Activated CD4-positive, alpha-beta T cell treated with anti-CD3 and anti-CD28 coated beads for 48 hours (primary cell): ENCODE measurements at places on chromosomes 1 and 21.

GRCh38 chr1:230215529-230215928 is 148.5 kb downstream of the GALNT2 start:
- DNase-seq = no peak

DNA sequence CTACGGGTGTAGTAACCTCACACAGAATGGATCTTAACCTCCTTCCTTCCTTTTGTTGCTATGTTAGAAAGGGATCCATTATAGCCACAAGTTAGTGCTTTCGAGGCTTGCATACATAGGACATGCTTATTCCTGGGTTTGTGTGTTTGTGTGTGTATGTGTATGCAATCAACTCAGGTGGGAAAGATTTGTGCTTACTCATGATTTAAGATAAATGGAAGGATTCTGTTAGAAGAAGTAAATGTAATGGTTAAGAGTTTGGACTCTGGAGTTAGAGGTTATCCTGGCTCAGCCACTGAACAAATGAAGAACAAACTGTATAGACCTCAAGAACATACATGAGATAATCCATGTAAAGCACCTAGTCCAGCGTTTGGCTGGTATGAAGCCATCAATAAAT is 28.8 kb downstream of the BTG3 start:
- no peak for DNase-seq

DNA sequence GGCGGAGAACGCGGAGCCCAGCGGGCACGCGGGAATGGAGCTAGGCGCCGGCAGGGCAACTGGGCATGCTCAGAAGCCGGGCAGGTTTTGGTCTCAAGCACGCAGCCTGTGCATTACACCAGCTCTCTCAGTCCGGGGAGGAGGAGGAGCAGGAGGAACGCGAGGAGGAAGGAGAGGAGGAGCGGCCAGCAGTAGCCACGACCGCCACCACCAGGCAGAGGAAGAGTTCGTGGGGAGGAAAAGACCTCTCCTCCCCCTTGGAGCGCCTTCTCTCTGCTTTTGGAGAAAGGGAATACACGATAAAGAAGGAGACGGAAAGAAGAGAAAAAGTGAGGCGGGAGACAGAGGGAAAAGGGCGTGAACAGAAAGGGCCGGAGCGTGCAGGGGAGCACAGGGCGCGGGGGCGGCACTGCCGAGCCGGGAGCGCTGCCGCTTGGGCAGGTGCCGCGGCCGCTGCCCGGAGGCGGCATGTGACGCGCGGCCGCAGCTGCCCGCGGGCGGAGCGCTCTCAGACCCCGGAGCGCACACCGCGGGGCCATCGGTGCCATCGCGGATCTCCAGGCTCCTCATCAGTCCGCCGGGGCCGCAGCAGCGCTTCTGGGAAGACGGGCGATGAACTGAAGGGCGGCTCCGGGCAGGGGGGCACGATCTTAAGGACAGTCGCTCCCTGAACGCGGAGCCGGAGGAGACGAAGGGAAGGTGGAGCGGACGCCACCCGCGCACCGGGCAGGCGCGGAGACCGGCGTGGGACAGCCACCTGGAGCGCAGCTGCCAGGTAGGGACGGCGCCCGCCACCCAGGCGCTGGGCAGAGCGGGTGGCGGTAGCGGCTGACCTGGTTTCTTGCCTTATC is at the start of gene CHRM3:
CHRM3 (plus strand) TSS at position 116 of the 851 bp plus-strand sequence. CDS start 520,884 bp downstream, outside the sequence.
- DNase-seq = peak; percentile 49

GRCh38 chr1:5430136-5430535 is 562.1 kb downstream of the NPHP4 start:
- DNase-seq = no peak

- DNase-seq = peak; percentile 29
Measured at GRCh38 chr1:47449822-47450552, 12.1 kb downstream of the FOXD2 start.

DNA sequence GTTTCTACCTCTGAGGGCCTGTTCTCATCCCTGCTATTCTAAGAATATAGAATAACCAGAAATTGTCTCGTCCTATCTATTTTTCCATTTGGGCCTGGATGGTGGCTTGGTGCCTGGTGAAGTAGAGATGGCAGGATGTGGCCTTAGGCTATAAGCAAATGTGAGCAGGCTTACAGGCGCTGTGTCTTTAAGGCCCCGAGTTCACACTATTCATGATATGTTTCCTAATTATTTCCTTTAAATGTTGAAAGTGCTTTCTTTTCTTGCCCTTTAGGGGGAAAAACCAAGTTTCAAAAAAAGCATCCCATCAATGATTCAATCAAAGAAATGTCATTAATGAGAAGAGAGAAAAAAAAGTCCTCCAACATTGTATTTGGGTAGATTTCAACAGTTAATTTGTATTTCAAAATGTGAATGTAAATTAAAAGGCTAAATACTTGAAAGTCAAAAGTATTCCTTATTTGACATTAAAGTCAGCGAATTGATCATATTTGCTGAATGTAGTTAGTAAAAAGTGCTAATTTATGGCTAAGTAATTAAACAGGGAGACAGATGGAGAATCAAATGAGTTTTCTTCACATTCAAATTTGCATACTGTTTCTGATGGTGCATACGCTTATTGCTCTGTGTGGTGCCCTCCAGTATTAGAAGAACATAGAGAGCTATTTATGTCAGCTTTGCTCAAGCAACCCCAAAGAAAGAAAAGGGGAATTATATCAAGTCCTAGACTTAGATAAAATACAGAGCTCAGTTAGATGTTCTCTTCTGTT is 34.0 kb upstream of the HUNK start:
- no peak for DNase-seq

GRCh38 chr1:60563777-60564535 is 490.4 kb upstream of the C1orf87 start:
- no peak for DNase-seq

GRCh38 chr21:32658524-32658923 is 46.3 kb upstream of the CFAP298 start:
- DNase-seq = no peak

DNA sequence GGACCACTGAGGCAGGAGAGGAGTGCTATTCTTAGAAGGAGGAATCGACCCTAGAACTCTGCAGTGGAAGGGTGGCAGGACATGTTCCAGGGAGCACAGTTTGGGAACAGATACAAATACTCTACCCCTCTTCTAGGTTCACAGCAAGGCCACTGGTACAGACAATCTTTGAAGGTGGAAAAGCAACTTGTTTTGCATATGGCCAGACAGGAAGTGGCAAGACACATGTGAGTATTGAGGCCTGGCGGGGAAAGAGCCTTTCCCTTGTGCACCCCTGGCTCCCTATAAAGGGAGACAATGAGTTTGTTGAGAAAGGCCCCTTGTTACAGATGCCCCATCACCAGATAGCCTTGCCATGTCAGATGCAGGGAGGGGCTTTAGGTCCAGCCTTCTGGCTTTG is 17.8 kb downstream of the KIF2C start:
- no peak for DNase-seq

- DNase-seq = peak; percentile 29
Measured at GRCh38 chr1:116847688-116848531, 61.8 kb upstream of the PTGFRN start.

DNA sequence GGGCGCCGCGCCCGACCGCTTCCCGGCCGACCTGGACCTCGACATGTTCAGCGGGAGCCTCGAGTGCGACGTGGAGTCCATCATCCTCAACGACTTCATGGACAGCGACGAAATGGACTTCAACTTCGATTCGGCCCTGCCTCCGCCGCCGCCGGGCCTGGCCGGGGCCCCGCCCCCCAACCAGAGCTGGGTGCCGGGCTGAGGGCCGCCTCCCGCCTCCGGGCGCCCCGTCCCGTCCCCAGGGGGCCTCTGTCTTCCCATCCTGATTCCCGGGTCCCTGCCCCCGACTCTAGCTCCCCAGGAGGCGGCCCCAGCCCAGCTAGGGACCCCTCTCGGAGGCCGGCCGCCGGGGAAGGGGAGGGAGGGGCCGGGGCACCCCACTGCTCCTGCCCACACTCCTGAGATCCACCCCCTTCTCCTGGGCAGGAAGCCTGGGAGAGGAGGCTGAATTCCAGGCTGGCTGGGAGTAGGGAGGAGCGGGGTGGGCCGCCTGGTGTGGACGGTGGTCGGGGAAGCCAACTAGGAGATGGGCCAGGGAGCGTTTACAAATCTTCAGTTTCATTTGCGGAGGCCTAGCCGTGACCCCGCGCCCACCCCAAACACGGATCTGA is 21.4 kb downstream of the FOXO6 start:
- no peak for DNase-seq

GRCh38 chr21:45184869-45185268 is 102.8 kb downstream of the POFUT2 start:
- no peak for DNase-seq

DNA sequence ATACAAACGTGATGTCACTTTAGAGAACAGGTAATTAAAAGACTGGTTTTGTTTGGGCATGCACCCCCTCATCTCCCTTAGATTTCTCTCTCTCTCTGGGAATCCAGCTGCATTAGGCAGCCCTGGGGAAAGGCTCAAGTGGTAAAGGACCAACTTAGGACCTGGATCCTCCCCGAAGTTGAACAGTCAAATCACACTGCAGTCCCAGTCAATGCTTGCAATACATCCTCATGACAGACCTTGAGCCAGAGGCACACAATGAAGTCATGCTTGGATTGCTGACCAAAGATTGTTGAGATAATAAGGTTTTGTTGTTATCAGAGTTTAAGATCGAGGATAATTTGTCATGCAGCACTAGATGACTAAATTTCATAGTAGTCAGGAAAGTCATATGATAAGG is 1285.8 kb upstream of the NCAM2 start:
- no peak for DNase-seq

DNA sequence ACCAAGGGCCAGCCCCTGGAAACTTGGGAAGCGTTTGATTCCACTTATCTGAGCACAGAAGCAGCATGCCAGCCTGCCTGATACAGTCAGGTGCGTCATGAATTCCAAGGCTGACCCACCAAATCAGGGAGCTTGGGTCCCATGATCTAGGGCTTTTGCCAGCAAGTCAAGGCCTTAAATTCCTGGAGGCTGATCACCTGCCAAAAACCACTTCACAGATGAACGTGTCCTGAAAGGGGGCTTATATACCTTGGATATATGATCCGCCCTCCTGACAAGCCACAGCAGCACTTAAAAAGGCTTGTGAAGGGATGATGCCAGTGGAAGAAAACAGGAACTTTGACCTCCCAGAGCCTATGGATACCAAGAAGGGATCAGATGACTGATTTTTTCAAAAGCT is 24.0 kb upstream of the CLIC6 start:
- DNase-seq = no peak
